ENCODE measurements at places on chromosomes 4 and X. TPM values are rescaled to one million over a fixed set of nuclear protein-coding genes. Genes with fewer than 3 reads are reported as not detected.

Gene PAGE2B
- not detected for total RNA-seq

Gene STBD1
- total RNA-seq: not detected

Gene SUPT20HL1
- total RNA-seq: not detected

Gene POU3F4
- not detected for total RNA-seq

Gene TEX11
- not detected for total RNA-seq

All from mononuclear cell (primary cell).